ENCODE measurements at places on chromosomes 12 and 14.
A peak's percentile ranks its signal among the peaks of the same experiment; 100 is the strongest.

GRCh38 chr12:119544765-119545625, 48.6 kb upstream of the TMEM233 start:
- peak; percentile 62 for DNase-seq

- DNase-seq = no peak
Measured at GRCh38 chr12:4979737-4980136, 63.9 kb upstream of the KCNA5 start.

GRCh38 chr14:77531071-77531470, 32.5 kb upstream of the ISM2 start:
- no peak for DNase-seq

GRCh38 chr12:27095346-27095745, 13.0 kb upstream of the C12orf71 start:
- no peak for DNase-seq

GRCh38 chr12:79871621-79872020, 63.3 kb downstream of the PPP1R12A start:
- DNase-seq = peak; percentile 17

DNA sequence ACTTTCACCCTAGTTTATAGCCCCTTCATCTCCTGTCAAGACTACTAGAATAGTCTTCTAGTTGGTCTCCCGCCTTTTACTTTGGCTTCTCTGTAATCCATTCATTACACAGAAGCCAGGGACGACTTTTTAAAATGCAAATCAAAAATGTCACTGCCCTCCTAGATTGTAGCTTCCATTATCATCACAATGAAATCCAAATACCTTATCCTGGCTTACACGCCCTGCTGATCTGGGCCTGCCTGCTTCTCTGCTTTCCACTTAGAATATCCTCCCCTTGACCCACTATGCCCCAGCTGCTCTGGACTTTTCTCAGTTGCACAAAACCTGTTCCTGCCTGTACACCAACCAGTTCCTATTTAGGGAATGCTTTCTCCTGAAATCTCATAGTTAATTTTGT, 4.5 kb upstream of the EEA1 start:
- DNase-seq = no peak

DNA sequence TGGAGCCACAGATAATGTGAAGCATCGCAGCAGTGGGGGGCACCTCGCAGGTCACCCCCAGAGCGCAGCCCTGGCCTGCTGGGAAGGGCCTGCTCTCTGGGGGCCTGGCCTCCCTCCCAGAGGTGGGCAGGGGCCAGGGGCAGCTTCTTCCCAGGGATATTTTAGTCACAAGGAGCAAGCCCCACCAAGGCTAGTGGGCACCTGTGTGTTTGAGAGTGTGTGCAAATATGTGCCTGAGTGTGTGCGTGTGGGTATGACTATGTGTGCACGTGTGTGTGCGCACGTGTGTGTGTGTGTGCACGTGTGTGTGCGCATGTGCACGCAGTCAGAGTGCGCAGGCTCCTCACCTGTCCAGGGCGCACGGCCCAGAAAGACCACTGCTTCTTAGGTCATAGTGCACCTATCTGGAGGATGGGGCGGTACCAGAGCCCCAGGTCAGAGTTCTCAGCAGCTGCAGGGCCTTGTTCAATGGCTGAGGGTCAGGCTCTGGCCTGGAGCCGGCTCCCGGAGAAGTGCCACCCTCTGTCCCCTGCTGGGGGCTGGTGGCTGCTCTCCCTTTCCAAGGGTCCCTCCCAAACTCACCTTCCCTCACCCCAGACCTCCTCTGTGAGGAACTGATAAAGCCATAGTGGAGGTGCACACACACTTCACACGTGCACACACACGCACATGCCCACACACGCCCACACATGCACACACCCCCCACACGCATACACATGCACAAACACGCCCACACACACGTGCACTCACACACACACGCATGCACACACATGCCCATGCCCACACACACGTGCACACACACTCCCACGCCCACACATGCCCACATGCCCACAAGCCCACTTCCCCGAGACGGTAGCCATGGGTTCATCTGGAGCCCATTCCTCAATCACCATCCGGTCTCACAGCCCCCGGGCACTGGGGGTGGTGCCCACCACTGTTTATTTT, 128.5 kb downstream of the KIF26A start:
- no peak for DNase-seq

DNA sequence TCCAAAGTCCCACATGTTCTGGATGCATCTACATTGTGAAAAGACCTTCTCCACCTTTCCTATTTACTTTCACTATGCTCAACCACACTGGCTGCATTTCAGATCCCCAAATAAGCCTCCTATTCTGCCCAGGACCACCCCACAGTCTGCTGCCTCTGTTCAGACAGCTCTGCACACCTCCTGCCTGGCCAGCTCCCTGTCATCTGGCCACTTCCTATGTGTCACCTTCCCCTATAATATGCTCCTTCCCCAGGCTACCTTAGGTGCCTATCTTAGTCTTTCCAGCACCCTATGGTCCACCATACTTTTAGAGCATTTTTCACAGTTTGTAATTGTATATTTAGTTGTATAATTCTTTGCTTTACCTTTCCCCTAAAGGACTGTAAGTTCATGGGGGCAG, 50.5 kb downstream of the IFNG start:
- no peak for DNase-seq

- DNase-seq = no peak
Measured at GRCh38 chr14:21233457-21234076, 35.7 kb downstream of the HNRNPC start.

- no peak for DNase-seq
Measured at GRCh38 chr14:77580964-77581505, 35.4 kb downstream of the SPTLC2 start.

DNA sequence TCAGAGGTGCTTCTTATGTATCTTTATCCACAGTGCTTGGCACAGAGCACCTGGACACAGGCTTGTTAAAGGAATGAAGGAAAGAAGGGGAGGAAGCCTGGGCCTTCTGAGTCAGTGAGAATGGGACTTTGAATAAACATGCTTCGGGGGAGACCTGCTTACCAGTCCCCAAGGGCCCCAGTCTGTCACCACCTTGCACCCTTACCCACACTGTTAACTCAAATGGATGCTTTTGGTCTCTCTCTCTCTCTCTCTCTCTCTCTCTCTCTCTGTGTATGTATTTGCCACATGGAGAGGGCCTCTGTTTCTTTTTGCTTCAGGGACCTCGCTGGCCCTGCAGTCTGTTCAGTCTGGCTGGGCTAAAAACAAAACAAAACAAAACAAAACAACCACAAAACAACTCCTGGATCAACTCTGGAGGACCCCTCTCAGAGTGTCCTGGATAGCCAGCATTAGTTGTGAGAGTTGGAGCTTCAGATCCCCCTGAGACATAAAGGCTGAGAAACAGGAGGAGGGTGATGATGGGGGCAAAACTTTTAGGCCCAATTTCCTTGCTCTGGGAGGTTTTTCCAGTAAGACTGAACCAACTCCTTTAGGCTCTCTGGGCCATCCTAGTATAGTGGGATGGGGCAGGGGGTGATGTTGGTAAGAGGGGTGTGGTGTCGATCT, 1.9 kb downstream of the KIF5A start:
- DNase-seq = no peak

- no peak for DNase-seq
Measured at GRCh38 chr12:11833174-11833895, 183.9 kb downstream of the ETV6 start.

GRCh38 chr12:69904777-69905176, 79.8 kb downstream of the MYRFL start:
- no peak for DNase-seq

DNA sequence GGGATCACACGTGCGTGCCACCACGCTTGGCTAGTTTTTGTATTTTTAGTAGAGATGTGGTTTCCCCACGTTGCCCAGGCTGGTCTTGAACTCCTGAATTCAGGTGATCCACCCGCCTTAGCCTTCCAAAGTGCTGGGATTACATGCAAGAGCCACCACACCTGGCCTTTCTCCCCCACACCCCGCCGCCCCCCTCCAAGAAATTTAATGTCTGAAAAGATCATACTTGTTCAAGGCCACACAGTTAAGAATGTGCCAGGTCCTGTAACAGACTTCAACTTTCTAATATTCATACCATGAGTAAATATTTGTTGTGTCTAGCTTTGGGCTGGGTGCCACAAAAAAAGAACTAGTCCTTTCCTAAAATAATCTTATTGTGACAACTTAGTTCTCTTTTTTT, 9.1 kb downstream of the GATC start:
- no peak for DNase-seq

- DNase-seq = no peak
Measured at GRCh38 chr14:78983126-78983525, 813.0 kb downstream of the NRXN3 start.

GRCh38 chr12:104650541-104650940, 193.8 kb downstream of the CHST11 start:
- DNase-seq = no peak

DNA sequence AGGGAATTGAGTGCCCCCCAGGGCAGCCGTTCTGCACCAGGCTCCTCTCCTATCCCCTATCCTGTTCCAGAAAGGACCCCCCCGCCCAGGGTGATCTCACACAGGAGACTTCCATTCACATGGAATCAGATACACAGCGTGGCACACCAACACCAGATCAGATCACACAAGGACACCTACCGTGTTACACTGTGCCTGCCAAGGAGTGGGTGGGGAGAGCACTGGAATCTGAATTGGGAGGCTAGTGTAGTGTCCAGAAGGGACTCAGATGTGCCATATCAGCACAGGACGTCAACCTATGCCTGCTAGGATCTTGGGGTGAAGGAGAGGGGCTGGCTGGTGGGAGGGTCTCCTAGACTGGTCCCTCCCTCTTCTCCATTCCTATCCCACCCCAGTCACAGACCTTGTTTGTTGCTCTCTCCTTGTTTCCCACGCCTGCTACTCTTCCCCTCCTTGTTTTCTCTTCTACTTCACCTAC, 2.3 kb downstream of the PTMS start:
- no peak for DNase-seq

DNA sequence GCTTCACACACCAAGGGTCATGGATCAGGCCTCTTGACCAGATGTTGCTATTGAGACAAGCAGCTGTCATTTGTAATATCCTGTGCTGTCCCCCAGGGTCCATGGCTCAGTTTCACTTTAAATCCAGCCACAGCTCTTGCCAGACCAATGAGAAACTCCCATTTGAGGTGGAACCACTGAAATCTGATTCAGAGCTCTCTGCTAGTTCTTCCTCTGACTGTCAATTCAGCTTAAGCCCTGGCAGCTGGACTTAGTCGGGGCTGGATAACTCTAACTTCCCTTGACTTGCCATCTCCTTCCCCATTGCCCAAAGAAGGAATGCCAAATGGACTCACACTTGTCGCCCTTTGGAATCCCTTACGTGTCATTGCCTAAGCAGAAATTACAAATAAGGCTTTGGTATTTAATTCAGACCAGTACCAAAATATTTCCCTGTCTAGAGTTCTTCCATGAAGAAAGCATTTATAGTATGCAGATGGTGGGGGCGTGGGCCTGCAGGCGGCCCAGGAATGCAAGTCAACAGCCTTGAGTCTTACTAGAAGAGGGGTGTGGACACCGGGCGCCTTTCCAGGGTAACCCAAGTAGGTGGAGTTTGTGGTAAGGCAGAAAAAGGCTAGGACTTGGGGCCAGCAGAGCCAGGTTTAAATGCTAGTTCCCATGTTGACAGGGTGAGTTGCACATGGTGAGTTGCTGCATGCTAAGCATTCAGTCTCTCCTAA, 96.9 kb upstream of the TMPO start:
- no peak for DNase-seq

DNA sequence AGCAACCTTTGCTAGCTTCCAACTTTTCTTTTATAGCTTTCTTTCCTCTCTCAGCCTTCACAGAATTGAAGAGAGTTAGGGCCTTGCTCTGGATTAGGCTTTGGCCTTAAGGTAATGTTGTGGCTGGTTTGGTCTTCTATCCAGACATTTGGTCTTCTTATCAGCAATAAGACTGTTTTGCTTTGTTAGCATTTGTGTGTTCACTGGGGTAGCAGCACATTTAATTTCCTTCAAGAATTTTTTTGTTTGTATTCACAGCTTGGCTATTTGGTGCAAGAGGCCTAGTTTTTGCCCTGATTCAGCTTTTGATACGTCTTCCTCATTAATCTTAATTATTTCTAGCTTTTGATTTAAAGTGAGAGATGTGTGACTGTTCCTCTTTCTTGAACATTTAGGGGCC, 130.8 kb downstream of the RAD51B start:
- no peak for DNase-seq

DNA sequence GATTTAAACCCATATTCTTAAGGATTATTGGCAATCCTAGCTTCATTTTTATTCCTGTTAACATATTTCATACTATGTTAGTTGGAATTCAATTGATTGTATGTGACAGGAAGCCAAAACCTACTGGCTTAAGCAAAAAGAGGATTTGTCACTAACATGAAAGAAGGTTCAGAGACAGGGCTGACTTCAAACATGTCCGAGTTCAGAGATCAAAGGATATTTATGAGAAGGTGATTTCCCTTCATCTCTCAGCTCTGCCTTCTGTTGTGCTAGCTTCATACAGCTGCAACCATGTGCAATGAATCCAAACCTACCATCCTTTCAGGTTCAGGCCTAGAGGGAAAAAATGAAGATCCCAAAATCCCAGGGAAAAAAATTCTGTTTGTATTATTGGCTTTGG, 349.7 kb downstream of the ATP23 start:
- DNase-seq = no peak

GRCh38 chr12:96994900-96995299, 87.8 kb downstream of the NEDD1 start:
- DNase-seq = peak; percentile 14

DNA sequence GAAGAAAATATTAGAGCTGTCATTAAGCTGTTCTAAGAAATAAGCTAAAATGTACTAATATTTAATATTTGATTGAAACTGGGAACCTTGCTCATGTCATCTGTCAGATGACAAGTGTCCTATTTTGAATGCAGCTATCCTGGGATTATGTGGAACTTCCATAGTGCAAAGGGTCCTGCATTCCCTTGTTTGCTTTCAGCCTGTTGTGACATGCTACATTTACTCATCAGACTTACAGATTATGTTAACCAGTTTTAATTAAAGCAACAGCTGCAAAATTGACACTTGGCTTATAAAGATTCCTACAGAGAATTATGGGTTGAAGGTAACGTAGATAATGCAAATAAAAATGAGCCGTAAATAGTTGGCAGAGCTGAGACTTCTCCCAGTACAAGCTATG, 458.4 kb upstream of the RGS6 start:
- no peak for DNase-seq

DNA sequence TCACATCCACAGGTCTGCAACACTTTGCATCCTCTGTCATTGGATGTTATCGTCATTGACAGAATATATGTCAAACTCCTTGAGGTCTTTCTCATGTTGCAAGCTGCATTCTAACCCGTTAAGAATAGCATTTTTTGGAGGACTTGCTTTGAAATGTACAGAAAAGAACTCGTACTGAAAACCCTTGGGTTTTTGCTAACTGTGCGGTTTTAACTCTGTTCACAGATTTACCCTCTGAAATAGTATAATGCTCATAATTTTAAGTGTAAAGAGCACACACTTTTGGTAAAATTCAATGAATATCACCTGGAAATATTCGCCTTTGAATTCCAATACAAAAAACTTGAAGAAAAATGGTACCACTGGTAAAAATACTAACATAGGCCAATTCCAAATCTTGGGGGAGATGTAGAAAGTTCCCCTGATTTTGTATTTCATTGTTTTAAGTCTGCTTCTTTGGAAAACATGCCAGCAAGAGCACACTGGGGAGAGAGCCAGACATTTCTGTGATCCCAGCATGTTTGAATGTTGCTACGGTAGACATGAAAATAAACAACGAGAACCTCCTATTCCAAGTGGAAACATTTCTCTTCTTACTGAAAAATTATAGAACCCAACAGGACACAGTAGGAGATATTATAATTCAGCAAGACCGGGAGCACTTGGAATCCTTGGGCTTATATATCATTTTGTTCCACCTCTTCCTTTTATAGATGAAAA, 446.0 kb downstream of the AEBP2 start:
- DNase-seq = no peak

GRCh38 chr12:16603260-16603915, 2.6 kb downstream of the LMO3 start:
- DNase-seq = no peak

Data from putamen (tissue), 1 donor.